ENCODE measurements at places on chromosomes 1 and 21. TPM values are rescaled to one million over a fixed set of nuclear protein-coding genes. Genes with fewer than 3 reads are reported as not detected.

DNA sequence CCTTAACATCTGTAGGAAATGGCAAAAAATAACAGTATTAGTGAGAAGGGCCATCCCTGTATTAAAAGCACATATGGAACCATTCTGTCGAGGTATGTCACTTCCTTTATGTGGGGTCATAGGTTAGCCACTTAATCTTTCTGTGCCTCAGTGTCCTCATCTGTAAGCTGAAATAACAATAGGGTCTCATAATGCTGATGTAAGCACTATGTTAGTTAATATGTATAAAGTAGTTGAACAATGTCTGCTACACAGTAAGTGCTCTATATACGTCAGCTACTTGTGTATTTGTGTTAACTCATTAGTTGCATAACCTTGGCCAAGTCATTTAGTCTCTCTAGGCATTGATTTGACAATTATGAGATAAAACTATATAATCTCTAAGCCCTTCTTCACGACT lies 11.8 kb downstream of the PLPPR5 start:
- no peak for DNase-seq

DNA sequence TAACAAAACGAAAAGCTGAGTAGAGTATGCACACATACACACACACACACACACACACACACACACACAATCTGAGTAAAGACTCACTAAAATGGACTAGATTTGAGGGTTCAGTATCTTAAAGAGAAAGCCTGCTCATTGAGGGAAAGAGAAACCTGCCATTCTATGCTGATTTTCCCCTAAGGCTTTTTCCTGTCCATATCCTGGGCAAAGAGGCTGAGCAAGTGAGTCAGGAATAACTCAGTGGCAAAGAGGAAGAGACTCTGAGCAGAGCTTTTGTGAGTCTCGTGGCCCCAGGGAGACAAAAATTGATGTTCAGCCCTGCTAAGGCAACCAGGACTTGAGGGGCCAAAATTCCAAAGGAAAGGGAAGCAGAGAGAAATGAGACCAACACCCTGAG lies 37.3 kb upstream of the RUNX1 start:
- no peak for DNase-seq

POGZ gene
- 88.1 TPM for total RNA-seq

S100A5 gene
- not detected for total RNA-seq

DNA sequence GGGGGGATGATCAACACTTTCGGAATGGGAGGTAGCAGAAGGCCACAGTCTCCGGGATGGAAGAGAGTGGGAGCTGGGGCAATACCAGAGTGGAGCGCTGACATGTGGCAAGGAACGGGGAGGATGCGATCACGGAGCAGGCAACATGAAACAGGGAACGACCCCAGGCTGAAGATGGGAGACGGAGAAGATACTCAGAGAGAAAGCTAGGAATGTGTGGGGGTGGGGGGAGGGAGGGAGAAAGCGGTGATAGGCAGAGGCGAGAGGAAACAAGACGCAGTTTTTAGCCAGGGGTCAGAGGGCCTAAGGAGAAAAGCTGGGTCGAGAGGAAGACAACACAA lies 577 bp downstream of the RAB3GAP2 start:
- DNase-seq = no peak

TMPRSS15 gene
- not detected for total RNA-seq

DNA sequence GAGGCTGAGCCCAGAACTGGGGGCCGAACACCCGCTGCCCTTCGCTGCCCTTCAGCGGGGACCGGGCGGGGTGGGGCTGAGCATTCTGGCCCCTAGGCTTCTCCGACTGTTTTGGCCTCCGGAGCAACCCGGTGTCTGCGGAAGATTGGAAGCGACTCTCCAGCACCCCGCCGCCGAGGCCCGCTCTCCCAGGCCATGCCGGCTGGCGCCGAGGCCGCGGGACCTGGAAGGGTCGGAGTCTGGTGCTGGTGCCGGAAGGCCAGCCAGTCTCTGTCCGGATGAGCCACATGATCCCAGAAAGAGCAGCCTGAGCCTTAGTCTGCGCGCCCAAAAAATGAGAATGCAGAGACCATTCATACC lies 272.0 kb downstream of the FOXD2 start:
- peak; percentile 57 for DNase-seq

- peak; percentile 18 for DNase-seq
These were observed 32.7 kb downstream of the XCL1 start for GRCh38 chr1:168608796-168609715.

EVI5 gene
- total RNA-seq = 14.3 TPM

PRAMEF33 gene
- not detected for total RNA-seq

- peak; percentile 5 for DNase-seq
These were observed 72.9 kb downstream of the TRIM11 start for GRCh38 chr1:228333739-228334115.

GRCh38 chr1:219713981-219714381 lies 101.1 kb upstream of the ZC3H11B start:
- no peak for DNase-seq

- DNase-seq = no peak
These were observed 24.9 kb upstream of the NHLH2 start for GRCh38 chr1:115865704-115866380.

LEPR gene
- 5.6 TPM for total RNA-seq

DNA sequence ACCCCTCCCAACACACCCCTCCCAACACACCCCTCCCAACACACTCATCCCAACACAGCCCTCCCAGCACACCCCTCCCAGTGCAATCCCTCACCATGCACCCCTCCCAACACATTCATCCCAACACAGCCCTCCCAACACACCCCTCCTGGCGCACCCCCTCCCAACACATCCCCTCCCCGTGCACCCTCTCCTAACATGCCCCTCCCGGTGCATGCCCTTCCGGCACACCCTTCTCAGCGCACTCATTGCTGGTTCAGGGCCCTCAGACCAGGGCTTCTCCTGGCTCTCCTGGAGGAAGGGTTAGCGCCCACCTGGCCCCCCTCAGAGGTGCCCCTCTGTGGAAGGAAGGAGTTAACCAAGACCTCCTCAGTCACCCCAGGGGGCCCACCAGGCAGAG lies 74.5 kb upstream of the ARHGEF16 start:
- no peak for DNase-seq

DNA sequence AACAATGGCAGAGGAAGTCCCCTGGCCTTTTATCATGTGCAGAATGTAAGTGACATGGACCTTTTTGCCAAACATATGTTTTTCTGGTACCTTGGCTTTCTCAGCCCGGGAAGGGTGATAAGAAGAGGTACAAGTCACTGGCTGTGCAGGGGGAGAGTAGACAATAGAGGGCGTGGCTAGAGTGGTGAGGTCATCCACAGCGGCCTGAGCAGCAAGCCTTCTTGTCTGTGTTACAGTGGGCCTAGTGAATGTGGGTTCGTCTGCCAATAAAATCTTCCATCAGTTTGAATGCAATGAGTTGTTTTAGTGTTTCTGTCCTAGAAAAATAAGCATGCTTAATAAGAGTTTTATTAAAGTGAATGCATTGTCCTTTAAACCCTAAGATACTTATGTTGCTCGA lies 59.0 kb upstream of the PGD start:
- DNase-seq = peak; percentile 60

GRCh38 chr1:202967684-202968281 lies 726 bp upstream of the CYB5R1 start:
- DNase-seq = peak; percentile 16

DNA sequence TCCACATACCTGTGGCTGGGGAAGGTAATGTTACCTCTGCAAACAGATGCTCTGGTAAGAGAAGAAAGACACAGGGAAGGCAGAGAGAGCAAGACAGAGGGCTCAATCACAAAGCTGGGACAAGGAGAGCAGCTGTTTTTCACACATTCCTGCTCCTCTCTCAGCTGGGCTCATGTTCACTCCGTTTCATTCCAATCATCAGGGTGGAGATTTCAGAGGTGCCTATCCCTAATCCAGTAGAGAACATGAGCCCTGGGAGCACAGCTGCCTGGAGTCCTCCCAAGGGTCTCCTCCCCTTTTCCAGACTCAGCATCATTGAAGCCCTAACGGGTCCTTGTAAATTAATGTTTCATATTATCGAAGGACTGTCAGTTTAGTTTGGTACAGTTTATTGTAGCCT lies 19.4 kb downstream of the GADD45A start:
- no peak for DNase-seq

DNA sequence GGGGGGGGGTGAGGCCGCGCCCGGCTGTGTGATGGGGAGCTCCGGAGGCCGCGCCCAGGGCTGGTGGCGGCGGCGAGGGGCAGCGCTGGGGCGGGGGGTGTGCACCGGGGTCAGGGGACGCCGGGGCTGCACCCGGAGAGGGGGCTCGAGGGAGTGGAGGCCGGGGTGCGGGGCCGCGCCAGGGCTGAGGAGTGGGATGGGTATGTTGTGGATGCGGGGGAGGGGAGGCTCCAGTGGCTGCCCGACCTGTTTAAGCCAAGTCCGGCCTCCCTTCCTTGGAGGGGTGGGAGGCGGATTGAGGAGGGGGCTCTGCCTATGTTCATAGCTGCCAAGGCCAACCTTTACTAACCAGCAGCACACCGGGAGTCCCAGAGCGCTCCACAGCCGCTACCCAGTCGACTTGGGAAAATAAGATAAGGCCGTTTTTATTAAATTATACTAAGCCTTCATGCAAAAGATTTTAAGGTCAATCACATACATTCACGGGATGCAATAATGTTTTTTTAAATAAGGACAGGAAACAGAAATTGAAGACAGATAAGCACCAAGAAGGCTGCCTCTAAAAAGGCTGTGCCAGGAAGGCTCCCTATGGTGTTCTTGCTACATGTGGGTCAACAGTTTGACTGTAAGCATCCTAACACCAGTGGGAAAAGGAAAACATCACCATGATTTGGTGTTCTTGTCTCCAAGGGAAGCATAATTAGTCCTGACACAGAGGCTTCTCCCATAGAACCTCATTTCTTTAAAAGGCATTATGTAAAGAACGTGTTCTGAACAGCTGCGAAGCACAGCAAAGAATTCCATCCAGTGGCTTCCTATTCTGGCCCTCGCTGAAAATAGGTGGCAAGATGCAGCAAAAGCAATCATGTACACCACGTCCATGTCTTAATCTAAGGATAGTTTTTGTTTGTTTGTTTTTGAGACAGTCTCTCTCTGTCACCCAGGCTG lies 626 bp upstream of the HLCS start:
- DNase-seq = peak; percentile 53

DNA sequence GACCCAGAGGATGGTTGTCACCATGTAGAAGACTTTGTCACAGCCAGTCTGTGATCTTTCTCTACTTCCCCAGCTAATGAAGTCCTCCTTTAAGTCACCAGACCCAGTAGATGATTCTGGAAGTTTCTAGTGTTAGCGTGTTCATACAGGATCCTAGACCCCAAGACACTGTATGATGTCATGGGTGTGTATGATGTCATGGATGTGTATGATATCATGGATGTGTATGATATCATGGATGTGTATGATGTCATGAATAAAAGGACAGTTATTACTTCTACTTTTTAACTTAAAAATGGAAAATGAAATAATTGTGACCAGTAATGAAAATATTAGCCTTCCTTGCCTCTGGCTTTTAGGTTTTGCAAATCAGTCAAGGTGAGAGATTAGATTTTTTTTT lies 260.0 kb downstream of the FMN2 start:
- DNase-seq = no peak

PDPN gene
- 135 TPM for total RNA-seq

OR2W3 gene
- 0.17 TPM for total RNA-seq

DNA sequence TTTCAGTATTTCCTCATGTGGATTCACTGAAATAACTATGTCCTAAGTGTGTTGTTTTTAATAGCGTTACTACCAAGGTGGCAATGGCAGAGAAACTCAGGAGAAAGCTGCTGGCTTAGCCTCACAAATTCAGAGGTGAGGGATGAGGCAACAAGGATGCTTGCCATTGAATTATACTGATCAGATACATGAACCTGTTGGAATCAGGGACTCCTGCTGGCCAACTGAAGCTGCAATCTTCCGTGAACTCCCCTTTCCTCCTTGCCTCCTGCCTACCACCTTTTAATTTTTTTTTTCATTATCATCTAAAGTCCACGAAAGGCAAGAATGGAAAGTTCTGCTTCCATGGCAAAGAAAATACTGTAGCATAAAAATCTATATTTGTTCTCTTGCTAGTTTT lies 254.7 kb downstream of the NFIA start:
- no peak for DNase-seq

DNA sequence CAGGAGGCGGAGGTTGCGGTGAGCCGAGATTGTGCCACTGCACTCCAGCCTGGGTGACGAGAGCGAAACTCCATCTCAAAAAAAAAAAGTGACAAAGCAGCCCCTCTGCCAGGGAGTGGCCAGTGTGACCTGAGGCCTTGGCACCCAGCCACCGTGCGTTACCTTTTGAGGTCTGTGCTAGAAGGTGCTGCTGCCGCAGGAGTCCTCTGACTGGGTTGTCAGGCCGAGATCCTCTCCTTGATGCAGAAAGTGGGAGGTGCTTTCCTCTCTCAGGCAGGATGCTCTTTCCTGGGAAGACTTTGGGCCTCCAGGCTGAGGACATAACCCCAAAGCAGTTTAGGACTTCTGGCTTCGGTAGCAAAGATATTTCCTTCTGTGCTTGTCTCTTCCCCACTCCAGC lies 280.5 kb upstream of the VAMP3 start:
- no peak for DNase-seq
